Activated naive CD4-positive, alpha-beta T cell treated with anti-CD3 and anti-CD28 coated beads for 36 hours (primary cell): ENCODE measurements at places on chromosomes 12 and 14.
A peak's percentile ranks its signal among the peaks of the same experiment; 100 is the strongest.

GRCh38 chr14:72545411-72546311 is 348.2 kb downstream of the DPF3 start:
- DNase-seq, result no peak

DNA sequence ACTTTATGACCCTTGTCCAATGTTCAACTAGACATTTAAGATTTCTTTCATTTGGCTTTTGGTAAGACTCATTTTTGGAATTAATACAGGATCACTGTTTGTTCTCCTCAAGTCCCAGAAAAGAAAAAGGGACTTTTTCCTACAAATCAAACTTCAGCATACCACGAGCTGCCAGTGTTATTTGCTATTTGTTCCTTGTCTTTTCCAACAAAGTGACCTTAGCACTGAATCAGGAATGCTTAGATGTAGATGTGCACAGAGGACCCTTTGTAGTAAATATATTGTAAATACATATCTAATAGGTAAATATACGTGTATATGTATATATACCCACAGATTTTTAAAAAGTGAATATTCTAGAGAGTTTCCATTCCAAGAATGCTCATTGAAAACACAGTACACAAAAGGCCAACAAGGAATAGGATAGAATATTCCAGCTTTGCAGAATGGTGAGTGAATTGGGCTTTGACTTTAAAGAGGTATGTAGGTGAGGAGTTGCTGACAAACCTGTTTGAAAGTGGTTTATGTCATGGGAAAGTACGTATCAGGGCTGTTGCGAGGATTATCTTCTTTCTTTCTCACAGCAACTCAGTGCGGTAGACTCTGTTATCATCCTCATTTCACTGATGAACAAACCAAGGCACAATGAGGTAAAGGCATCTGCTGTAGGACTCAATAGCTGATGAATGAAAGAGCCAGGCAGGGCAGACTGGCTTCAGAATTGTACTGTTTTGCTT is 65.0 kb downstream of the HMGA2 start:
- no peak for DNase-seq

DNA sequence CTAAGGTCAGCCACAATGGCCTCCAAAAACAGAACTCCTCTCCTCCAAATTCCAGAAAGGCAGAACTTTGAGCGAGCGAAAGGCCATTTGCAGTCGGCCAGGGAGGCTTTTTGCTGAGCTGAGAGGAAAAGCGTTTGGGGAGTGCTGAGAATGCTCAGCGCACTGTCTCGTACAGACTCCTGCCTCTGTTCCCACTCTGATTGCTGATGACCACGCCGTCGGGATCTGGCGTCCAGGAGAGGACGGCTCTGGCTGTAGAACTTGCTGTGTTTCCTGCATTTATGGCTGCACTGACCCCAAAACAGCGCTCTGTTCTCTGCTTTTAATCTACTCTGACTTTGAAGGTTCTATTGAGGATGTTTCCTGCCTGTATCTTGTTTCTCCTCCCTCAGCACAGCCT is 82.4 kb upstream of the WSCD2 start:
- no peak for DNase-seq

DNA sequence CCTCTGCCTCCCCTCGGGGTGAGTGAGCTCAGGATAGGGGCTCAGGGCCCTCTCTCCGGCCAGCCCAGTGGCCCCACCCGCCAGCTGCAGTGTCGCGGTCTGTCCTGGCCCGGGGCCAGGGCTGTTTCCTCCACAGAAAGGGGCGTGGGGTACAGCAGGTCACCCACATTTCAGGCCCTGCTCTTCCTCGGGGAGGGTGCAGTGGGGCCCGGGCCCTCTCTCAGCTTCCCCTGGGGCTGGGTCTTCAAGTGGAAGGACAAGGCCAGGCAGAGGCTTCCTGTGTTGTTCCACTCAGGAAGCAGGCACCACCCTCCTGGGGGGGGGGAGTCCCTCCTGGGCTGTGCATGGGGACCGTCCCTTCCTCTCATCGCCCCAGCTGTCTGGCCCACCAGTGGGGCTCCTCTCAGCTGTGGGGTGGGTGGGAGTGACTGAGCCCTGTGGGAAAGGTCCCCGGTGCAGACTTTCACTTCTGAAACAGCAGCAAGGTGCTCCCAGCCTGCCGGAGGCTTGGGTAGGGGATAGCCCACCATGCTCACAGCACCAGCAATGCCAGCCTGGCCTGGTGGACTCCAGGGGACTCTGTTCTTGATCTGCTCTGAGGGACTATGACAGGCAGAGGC is 3.7 kb downstream of the GPR132 start:
- peak; percentile 88 for DNase-seq

DNA sequence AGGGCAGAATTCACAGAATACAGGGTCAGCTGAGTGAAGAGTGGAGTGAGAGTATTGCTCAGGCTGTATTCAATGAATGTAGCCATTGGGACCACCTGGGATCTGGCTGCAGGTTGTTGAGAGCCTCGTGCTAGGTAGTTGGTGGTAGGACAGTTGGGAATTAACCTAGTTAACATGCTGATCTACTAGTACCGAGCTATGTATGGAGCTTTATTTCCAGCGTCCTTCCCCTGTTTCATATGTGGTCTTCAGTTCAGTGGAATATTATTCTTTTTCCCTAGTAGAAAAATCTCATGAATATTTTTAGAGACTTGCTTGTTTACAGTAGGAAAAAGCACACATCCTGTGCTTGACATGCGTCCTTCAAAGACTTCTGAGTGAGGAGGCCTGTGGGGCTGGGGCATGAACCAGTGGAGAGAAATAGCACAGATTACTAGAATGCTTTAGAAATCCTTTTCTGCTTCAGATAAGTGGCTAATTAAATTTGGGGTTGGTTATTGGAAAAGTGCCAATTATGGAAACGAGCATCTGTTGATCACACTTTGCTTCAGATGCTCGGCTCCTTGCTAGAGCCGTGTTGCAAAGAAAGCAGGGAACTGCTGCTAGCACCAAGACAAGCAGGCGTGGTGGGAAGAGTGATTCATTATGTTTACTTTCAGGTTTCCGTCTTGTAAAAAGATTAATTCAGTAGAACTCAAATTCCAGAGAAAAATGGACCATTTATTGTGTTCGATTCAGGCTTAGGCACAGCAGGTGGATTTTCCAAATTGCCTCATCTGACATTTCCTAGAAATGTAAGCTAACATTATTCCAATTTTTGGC is 53.6 kb downstream of the ARF6 start:
- peak; percentile 51 for DNase-seq

GRCh38 chr12:31899109-31899508 is 60.1 kb upstream of the RESF1 start:
- no peak for DNase-seq

- DNase-seq, result peak; percentile 37
Measured at GRCh38 chr12:56158926-56159461, 835 bp downstream of the MYL6 start.

DNA sequence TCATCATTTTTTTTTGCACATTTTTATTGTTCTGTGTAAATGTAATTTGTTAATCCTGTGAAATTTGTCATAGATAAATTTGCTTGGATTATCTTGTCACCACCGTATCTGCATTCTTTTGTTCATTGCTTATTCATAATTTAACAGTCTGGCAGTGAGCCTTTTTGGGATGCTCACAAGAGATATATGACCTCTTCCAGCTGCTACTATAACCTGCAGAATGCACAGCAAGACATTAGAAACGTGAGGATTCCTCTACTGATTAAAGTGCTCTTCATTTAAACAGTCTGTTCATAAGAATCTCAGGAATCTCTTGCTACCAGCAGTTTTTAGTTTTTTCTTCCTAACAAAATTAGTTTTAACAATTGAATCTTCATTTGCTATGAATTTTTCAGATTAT is 9.1 kb downstream of the NPAS3 start:
- no peak for DNase-seq

GRCh38 chr12:83210933-83211332 is 524.2 kb downstream of the TMTC2 start:
- no peak for DNase-seq

GRCh38 chr14:70721542-70721941 is 79.8 kb downstream of the TTC9 start:
- no peak for DNase-seq

- DNase-seq, result no peak
Measured at GRCh38 chr12:66903782-66904396, 225.0 kb upstream of the GRIP1 start.

- peak; percentile 64 for DNase-seq
Measured at GRCh38 chr14:75301666-75302325, 23.2 kb downstream of the FOS start.

DNA sequence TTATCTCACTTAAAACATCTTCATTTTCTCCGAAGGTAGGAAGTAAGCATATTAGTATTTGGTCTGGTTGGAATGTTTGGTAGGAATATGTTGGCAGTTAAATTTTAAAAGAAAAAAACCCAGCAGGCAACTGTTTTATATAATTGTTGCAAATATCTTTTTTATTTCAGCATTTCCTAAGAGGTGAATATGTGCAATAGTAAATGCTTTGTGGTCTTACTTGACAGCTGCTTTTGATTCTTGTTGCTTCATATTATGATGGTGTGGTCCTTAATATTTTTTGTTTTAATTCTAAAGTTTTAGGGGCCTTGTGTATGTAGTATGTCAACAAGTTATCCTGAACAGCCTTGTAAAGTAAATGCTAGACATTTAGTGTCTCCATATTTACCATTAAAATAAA is 6.3 kb downstream of the TRAFD1 start:
- DNase-seq, result no peak

DNA sequence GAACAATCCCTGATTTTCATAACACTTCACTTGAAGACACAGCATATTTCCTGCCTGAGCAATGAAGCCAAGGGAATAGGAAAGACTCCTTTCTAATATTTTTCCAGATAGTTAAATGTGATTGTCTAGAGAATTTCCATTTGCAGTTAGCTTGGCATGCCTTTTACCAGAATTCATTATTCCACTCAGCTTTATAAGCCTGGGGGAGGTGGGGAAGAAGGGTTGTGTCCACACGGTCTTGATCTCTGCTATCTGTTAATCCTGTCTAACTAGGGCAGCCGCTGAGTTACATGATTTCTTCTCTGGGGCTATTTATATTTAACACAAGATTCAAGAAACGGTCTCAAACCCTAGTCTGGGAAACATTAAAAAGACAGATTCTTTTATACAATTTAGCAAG is 146.6 kb upstream of the FSCB start:
- no peak for DNase-seq

- no peak for DNase-seq
Measured at GRCh38 chr14:100432652-100433427, 109.7 kb downstream of the SLC25A47 start.

DNA sequence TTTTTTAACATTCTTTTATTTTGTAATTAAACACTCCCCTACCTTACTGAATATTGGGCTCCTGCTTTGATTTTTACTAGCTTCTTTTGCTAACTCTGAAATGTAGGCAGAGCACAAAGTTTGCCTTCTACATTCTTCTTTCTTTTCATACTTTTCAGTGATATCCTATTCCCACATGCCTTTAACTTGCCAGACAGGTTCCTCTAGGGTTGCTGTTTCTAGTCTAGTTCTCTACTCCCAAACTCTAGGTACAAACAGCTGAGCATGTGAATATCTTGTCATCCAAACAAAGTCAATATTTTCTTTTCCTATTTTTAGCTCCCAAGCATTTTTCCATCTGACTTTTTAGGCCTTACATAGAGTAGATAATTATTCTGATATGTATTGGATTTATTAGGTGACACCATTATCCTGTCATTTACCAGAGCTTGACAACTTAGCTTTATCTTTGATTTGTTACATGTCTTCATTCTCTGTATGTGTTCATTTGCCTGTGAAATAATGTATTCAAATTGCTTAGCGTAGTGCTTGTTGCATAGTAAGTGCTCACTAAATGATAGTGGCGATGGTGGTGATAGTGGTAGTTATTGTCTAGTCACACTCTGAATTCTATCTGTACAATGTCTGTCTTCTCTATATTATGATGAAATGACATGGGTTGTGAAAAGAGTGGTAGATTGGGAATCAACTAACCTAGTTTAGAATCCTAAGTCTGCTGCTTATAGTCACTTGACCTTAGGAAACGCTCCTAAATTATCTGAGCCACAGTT is 73.6 kb upstream of the DNM1L start:
- DNase-seq, result no peak

DNA sequence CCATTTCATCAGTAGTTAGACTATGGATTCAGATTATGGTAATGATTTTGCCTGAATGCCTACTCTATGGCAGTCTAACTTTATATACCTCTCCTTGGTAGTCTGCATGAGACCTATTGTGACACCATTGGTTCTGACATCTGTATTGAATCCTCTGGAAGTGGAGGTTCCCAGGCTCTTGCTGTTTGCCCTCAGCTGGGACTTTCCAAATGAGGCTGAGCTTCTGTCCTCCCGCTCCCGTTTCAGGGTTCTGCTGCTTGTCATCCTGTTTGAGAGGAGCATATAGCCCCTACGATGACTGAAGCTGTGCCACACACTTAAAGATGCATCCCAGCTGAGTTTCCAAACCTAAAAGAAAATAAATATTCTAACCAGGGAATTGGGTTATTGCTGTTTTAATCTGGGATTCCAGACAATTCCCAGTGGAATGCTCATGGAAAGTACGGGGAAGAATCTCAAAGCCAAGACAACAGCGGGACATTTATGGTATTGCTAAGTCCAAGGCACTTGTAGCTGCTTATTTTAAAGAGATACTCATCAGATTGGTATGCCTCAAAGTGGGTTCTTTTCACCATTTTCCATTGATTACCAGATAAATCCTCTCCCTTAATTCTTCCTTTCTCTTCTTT is 105.9 kb downstream of the ETV6 start:
- DNase-seq, result no peak

- DNase-seq, result no peak
Measured at GRCh38 chr12:67920413-67920812, 68.8 kb upstream of the IFNG-AS1 start.

- DNase-seq, result no peak
Measured at GRCh38 chr12:66164349-66164821, 5.4 kb downstream of the TMBIM4 start.

GRCh38 chr12:50240096-50240791 is 43.1 kb downstream of the LIMA1 start:
- DNase-seq, result no peak

- DNase-seq, result no peak
Measured at GRCh38 chr14:95679998-95680735, 6.1 kb upstream of the TCL1B start.

GRCh38 chr14:56159066-56159465 is 40.9 kb downstream of the PELI2 start:
- no peak for DNase-seq

- DNase-seq, result peak; percentile 86
Measured at GRCh38 chr14:68843471-68844209, 50.8 kb upstream of the ZFP36L1 start.

- no peak for DNase-seq
Measured at GRCh38 chr12:4824380-4824779, 85.3 kb upstream of the KCNA1 start.
